Activated CD4-positive, alpha-beta T cell treated with anti-CD3 and anti-CD28 coated beads, Interleukin-2, amount 10 ng/mL, durations not matched to agents 24 days and 14 days (primary cell): ENCODE measurements at places on chromosomes 16 and 17. TPM values are rescaled to one million over a fixed set of nuclear protein-coding genes. Genes with fewer than 3 reads are reported as not detected.

DNA sequence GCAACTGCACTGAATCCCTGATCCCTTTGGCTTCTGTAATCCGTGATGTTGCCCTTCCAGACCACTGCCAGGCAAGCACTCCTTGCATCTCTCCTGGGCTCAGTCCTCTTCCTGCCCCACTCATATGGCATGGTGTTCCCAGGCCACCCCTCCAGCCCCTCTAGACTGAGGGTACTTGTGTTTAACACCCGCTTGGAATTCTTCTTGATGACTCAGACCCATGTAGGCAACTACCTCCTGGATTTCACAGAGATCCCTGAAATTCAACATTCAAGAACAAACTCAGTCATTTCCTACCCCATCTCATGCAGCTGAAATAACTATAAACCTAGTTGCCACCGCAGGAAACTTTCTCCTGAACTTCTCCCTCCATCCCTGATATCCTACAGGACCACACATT, 541.9 kb upstream of the CDH11 start:
- DNase-seq, result no peak

DNA sequence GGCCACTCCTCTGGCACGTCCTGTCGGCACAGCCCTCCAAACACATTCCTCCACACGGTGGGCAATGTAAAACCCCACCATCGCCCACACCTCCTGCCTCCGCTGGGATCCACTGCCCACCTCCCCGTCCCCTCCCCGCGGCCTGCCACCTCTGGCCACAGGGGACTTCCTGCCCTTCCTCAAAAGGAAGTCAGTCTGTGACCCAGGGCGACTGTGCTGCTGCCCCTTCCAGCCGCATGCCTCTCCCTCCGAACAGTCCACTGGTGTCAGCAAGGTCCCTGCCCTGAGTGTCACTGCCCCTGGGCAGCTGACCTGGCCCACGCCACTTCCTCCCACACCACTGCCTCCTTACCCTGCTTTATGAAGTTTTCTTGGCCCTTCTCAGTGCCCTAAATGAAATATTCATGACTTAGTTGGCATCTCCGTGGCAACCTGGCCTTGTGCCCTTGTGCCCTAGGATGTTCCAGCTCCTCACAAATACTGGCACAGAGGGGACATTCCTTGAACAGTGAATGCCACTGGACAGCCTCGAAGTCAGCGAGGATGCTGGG, 2.0 kb downstream of the PLD6 start:
- DNase-seq, result no peak

- DNase-seq, result peak; percentile 78
Measured at GRCh38 chr17:1714427-1714979, 4.3 kb upstream of the TLCD2 start.

DNA sequence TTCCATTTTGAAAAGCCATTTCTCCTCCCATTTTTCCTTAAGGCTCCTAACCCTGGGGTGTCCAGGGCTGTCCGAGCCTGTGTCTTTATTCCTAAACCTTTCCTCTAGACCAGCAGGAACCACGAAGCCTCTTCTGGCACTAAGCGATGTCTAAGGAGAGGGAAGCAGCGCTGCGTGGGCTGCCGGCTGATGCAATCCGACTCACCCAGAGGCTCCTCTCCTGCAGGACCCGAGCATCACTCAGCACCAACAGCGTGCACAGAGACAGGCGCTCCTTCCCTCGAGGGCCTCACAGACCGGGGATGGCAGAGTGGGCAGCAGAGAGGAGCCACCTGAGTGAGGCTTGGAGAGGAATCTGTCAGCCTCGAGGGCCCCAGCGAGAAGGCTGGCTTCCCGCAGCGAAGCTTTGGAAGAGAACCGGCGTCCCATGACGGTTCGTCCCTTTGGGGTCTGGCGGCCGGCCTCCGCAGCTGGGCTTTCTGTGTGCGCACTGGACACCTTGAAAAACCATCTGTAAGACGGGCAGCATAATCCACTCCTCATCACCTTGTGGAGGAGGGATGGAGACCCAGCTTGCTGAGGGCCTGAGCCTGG, 174.3 kb downstream of the FOXL1 start:
- no peak for DNase-seq

GRCh38 chr16:55839115-55839514, 6.2 kb upstream of the CES1 start:
- DNase-seq, result no peak

DNA sequence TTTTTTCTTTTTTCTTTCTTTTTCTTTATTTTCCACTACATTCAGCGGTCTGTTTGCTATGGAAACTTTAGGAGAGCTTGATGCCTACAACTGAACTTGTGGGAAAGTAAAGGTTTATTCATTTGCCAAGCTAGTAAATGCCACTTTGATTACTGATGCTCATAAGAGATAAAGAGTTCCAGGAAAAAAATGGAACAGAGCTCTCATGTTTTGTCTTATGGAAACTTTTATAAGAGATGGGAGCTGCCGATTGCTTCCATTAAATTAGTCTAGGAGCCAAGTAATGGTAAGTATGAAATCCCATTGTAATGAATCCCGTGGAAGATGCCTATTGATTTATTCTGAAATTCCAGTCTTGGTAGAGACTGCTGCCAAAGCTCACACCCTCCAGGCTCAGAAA, 7.1 kb downstream of the ANKFN1 start:
- DNase-seq, result no peak

DNA sequence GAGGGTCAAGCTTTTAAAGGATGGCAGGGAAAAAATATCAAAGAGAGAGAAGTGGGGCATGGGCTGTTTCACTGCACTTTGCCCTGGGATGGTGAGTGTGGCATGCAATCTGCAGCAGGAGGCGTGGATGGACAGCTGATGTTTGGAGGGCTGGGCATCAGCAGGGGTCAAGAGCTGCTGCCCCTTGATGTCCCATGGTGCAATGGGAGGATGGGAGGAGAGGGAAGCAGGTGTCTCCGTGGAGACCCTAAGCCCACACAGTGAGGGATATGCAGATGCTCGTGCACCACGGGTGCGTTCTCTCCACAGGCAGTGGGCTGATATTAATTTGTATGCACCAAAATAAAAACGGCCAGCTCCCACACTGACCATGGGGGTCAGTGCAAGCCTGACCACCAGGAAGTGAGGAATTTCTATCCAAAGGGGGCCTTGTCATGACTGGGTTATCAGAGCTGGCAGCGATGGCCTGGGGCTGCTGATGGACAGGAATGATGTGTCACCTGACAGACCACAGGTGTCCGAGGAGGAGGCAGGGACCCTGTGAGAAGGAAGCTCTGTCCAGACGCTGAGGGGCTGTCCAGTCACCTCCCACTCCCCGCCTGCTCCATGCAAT, 183.6 kb downstream of the IRF8 start:
- no peak for DNase-seq

- peak; percentile 64 for DNase-seq
Measured at GRCh38 chr16:67482233-67482924, 968 bp downstream of the AGRP start.

DNA sequence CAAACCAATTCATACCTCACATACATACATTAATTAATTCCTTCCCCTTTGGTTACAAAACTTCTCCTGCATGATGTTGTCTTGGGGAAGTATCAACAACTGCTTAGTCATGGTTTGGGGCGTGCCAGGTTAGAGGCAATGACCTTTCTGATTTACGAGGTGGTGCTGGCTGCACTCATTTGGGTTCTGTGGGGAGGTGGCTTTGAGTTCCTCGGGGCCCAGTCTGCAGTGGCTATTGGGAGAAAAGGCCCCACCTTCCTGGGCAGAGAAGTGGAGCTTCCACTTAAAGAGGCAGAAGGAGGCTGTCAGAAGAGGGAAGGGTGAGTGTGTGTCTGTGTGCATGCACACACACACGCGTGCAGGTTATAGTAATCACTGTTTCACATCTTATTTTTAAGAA, 10.2 kb upstream of the ETV4 start:
- DNase-seq, result no peak

- DNase-seq, result no peak
Measured at GRCh38 chr16:79751471-79752184, 151.1 kb upstream of the MAF start.

DNA sequence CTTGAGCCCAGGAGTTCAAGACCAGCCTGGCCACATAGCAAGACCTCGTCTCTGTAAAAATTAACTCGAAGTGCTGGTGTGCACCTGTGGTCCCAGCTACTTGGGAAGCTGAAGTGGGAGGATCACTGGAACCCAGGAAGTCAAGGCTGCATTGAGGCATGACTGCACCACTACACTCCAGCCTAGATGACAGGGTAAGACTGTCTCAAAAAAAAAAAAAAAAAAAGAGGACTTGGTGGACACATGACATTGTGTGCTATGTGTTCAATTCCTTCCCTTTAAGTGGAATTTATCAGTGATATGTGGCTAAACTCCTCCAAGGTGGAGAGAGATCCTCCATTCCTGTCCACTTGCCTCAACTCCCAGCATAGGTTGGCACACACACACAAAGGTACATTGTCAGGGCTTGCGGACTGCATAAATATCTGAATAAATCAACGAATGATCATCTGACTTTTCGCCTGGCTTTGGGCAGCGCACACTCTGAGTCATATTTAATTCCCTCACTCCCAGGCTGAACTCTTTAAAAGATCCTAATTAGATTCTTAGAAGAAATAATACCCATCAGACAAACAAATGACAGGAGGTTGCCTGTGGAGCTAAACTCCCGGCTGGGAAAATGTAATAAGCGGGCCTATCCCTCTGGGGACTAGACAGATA, 25.0 kb upstream of the SYT17 start:
- no peak for DNase-seq

- DNase-seq, result no peak
Measured at GRCh38 chr17:76048711-76049110, 21.6 kb upstream of the EVPL start.

- DNase-seq, result no peak
Measured at GRCh38 chr17:45265821-45266220, 3.9 kb upstream of the SPATA32 start.

DNA sequence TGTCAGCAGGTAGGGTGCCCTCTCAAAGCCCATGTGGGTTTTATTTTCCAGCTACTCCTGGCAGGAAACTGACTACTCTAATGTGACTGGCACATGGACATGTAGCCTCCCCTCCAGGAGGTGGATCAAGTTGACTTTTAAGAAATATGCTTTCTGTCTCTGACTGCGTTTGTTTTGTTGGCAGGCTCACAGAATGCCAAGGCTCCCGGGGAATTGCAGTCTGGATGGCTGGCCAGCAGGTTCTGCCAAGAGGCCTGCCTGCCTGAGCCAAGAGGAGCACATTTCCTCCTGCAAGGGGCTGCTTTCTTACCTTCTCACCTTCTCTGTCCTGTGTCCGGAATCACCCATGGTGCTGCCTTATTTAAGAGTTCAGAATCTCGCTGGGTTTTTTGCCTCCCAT, 217.3 kb upstream of the ERCC4 start:
- no peak for DNase-seq

DNA sequence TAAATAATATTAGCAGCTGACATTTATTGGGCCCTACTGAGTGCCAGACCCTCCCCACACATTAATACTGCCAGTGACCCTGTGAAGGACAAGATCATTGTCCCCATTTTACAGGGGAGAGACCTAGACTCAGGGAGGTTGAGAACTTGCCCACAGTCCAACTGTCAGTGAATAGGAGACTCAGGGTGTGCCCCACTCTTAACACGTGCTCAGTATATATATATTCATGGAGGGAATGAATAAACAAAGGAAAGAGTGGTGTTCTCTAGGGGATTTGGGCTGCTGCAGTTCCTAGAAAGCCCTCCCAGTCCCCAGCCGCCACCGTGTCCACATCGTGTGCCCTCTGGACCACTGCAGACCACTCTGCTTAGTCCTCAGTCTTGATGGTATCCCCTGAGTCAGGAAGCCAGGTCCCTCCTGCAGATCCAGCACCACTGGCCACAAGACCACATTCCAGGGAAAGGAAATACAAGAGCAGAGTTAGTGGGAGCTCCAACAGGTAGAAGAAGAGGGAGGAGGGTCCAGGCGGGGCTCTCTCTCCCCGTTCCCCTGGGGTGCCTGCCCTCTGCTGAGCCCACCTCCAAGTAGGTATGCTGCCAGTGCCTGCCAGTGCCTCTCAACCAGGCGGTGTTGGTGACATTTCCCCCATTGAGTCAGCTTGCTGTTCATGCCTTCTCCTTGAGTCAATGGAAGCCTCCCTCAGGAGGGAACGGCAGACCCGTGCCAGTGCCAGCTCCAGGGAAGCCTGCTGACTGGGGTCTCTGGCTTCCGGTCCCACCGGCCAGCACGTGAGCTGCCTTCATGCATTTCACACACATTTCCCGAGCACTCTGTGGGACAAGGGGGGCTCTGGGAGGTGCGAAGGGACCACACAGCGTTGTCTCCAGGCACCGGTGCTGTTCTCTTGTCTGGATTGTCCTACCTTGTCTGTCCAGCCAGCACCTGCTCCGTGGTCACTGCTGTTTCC, 75.6 kb downstream of the GNAO1 start:
- no peak for DNase-seq

DNA sequence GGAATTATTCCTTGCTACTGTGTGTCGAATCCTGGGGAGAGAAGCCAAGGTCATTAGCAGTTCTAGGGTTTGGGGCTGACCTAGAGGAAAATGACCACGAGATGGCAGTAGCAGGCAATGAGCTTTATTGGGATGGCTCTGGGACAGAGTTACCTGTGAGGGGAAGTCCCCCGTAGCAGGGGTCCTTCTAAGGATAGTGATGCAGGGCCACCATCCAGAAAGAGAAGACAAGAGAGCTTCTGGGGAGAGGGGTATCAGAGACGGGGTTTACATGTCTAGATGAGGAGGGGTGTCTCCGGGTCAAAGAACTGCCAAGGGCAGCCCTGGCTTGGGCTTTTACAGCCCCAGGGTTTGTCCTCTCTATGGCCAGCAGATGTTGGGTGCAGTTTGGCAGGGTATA, 6.4 kb upstream of the GGT6 start:
- peak; percentile 85 for DNase-seq

DNA sequence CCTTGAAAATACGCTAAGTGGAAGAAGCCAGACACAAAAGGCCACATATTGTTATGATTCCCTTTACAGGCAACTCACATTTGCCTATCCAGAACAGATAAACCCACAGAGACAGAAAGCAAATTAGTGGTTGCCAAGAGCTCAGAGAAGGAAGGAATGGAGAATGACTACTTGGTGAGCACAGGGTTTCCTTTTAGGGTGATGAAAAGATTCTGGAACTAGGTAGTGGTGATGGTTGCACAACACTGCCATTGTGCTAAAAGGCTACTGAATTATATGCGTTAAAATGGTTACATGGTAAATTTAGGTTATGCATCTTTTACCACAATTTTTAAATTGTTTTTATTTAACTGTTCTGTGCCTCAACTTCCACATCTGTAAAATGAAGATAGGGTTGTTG, 4.4 kb downstream of the COPRS start:
- DNase-seq, result no peak

CES3 gene
- 6.8 and 7.0 TPM in 2 replicates for total RNA-seq

CEP20 gene
- total RNA-seq, result 39.2 and 46.1 TPM in 2 replicates

AIPL1 gene
- total RNA-seq, result not detected in 2 replicates

TBC1D28 gene
- not detected in 2 replicates for total RNA-seq

PLLP gene
- not detected in 2 replicates for total RNA-seq

PIRT gene
- not detected in 2 replicates for total RNA-seq

TNP2 gene
- total RNA-seq, result not detected in 2 replicates

RAP1GAP2 gene
- 0.79 and 1.5 TPM in 2 replicates for total RNA-seq

CNEP1R1 gene
- total RNA-seq, result 22.3 and 23.0 TPM in 2 replicates
